ENCODE measurements at places on chromosomes 3 and 15.

DNA sequence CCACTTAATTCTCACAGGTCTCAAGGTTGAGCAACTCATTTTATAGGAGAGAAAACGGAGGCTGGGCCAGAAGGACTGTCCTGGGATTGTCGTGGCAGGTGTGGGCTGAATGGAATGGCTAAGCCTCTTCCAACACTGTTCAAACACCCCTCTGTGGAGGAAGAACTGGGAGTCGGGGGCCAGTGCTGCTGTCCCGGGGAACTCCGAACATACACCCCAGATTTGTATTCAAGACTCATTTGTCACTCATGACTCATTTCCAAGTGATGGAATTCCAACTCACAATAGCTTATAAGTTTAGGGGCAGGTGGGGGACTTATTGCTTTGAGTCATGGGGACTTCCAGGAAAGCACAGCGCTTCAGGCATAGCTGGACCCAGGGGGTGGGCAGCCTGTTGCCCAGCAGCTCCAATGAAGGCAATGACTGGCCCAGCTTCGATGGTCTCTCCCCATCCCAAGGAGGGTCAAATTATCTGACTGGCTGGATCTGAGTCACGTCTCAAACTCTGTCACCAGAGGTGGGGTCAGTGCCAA, 72.5 kb downstream of the TM2D3 start:
- DNase-seq: no peak

DNA sequence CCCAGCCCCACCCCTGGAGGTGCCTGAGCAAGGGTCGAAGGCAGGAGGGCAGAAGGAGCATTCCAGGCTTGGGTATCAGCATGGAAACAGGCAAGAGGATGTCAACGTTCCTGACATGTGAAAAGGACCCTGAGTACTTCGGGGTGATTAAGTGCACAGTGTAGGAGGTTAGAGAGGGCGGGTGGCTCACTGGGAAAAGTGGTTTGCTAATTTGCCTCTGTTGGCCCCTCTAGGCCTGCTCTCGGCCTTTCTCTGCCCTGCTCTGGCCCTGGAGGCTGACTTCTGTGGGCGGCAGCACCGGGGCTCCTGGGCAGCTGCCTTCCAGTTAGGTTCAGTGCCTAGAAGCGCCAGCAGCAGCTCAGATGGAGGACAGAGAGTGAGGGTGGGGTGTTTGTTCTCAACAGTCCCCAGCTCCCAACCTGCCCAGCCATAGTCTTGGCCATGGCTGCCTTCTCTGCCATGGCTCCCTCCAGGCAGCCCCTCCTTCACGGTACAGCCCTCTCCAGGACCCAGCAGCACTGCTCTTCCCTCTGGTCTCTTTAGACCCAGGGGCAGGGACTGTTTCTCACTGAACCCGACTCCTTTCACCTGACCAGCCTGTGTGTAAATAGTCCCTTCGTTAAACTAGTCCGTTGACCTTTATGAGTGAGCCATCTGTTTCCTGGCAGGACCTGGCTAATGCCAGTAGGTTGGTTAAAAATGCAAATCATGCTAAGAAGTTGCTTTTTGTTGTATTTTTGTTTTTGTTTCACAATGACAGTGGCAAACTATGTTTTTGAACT, 107.1 kb upstream of the TPM1 start:
- DNase-seq: no peak

GRCh38 chr3:183182073-183182472, 19.5 kb upstream of the LAMP3 start:
- DNase-seq: no peak

- DNase-seq: no peak
These were observed 28.4 kb downstream of the SH3GL3 start for GRCh38 chr15:83475551-83475950.

DNA sequence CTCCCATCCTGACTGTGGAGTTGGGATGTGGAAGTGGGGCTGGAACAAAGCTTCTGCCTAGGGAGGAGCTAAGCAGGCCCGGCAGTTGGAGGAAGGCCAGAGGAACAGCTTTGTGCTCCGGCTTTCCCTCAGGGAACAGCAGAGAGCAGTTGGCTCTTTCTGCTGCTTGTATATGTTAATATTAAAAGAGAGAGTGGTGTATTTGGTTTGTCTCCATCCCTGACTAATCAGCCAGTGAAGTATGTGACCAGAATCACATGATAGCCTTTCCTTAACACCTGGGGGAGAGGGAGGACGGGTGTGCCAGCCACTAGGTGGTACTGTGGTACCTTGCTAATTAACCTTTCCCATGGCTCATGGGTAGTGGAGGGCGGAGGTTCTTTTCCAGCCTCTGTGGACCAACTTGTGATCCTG, 10.0 kb downstream of the EIF2B5 start:
- no peak for DNase-seq

DNA sequence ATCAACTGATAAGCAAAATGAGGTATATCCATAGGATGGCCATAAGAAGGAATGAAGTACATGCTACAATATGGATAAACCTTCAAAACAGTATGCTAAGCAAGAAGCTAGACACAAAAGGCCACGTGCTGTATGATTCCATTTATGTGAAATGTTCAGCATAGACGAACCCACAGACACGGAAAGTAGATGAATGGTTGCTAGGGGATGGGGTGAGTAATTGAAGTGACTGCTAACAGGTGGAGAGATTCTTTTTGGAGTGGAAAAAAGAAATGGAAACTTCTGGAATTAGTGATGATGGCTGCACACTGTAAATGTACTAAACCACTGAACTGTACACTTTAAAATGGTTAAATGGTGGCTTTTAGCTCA, 630 bp upstream of the EFCAB12 start:
- no peak for DNase-seq

DNA sequence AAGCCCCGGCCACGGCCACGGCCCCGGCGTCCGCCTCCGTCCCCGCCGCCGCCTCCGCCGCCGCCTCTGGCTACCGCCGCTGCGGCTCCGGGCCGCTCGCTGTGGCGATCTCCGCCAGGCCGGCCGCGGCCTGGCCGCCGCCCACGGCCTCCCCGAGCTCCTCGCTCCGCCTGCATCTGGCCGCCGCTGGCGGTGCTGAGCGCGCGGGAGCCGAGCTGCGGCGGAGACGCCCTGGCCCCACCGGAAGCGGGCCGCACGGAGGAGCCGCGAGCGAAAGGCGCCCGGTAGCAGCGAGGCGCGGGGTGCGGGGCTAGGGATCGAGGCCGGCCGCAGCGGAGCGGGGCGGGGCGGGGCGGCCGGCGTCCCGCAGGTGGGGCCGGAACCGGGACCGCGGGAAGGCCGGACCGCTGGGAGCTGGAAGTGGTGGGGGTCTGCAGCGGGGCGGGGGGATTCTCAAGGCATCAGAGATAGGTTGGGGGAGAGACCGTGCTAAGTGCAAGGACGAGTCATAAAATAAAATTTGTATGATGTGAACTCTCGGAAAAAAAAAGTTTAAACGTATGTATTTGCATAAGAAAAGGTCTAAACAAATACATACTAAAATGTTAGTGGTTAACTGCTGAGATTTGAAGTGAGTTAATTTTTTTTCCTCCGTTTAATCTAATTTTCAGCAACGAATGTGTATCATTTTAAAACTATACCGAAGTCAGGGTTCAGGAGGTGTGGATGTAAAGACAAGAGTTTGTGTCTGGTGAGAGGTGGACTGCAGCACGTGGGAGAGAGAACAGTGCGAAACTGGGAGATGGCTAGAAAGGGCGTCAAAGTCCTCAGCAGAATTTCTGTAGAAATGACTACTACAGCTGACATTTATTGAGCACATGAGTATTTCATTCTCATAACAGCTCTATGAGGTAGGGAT, at the start of gene AVEN:
Gene AVEN, minus strand, starts transcription at position 334 of the 919 bp plus-strand sequence. Its CDS starts 158 bp downstream, at position 176.
- peak; percentile 48 for DNase-seq

DNA sequence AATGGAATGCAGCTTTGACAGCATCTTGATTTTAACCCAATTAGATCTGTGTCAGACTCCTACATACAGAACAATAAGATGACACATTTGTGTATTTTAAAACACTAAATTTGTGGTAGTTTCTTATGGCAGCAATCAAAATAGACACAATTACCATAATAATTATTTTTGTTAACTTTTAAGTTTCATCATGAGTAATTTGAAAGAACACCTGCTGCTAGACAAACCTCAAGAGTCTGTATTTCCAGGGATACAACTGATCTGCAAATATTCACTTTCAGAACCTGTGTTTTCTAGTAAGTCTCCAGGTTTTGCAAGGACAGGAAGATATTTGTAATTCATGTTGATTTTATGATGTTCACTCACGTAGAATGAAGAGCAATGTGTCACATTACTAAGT, 736.8 kb downstream of the DIPK2A start:
- DNase-seq: no peak

Data from NK-92 treated with Interleukin-12 subunit alpha and Interleukin-12 subunit beta, amount 100 ng/mL, for 24 hours (cell line).